ENCODE measurements at places on chromosomes 4 and X.

- DNase-seq: no peak
Measured at GRCh38 chr4:89468602-89469001, 161.0 kb upstream of the GPRIN3 start.

GRCh38 chrX:39039890-39040289, 238.6 kb downstream of the MID1IP1 start:
- DNase-seq: no peak

- no peak for DNase-seq
Measured at GRCh38 chrX:13876652-13877051, 59.8 kb upstream of the GPM6B start.

DNA sequence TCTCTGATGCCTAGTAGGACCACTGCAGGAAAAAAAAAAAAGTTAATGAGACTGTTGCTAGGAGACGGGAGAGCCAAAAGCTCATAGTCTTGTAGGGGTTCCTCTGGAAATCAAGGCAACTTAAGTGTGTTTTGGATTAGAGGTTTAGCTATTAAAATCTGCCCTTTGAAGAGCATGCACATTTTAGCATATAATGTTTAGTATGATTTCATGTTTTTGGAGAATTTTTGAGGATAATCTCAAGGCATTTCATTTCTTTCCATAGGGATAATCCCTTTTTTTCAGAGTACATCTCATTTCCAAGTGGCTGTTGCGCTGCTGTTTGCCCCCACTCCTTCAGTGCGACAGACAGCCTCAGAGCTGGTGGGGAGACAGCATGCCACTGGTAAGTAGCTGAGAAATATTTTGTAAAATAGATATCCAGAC, at the start of gene LINC00632:
Gene LINC00632 (plus strand): TSS at position 339 of the 426 bp plus-strand sequence.
- DNase-seq: no peak

GRCh38 chr4:101774807-101775206, 15.7 kb upstream of the BANK1 start:
- DNase-seq: no peak

GRCh38 chr4:107391630-107392028, 328.4 kb downstream of the PAPSS1 start:
- no peak for DNase-seq

- DNase-seq: no peak
Measured at GRCh38 chr4:7281691-7282665, 89.6 kb downstream of the SORCS2 start.

DNA sequence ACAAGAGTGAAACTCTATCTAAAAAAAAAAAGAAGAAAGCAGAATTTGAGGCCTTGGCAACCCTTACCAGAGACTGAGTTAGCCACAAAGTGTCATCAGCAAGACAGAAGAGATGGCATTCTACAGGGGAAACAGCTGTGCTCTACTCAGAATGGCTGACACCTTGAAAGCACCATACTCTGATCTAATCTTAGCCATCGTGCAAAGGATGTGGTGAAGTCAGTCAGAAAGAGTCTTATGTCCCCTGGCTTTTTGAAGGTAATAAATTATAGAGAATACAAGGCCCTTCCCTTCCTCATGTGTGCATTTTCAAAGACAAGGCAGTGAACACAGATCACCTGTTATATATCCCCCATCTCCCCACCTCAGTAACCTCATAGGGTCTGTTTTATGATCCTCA, 13.2 kb downstream of the CLNK start:
- no peak for DNase-seq

- no peak for DNase-seq
Measured at GRCh38 chr4:113179996-113180395, 130.5 kb downstream of the ANK2 start.

- no peak for DNase-seq
Measured at GRCh38 chr4:104616401-104616820, 121.7 kb upstream of the CXXC4 start.

GRCh38 chr4:184389978-184390900, 84.1 kb downstream of the IRF2 start:
- DNase-seq: no peak

DNA sequence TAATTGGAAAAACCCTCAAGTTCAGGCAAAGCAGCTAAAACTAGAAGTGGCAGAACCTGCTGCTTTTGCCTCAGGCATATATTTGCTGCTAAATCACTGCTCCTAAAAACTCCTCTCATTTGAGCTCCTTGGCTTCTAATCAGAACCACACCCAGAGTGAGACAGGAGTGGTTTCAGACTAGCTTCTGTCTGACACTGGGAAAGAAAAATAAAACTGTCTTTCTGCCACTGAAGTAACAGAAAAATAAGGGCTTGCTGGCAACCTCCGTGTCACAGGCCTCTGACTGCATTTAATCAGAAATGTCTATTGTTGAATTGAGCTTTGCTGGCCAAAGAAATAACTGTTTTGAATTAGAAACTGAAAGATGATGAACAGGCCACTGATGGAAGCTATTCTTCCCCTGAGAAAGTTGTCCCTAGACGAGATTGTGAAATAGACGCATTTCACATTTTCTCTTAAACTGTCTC, 52.1 kb upstream of the RAP2C start:
- DNase-seq: no peak

GRCh38 chr4:166414431-166414830, 541.4 kb downstream of the TLL1 start:
- no peak for DNase-seq

- no peak for DNase-seq
Measured at GRCh38 chr4:176638992-176639391, 153.7 kb downstream of the VEGFC start.

- no peak for DNase-seq
Measured at GRCh38 chr4:38964942-38965775, 67.0 kb downstream of the TMEM156 start.

GRCh38 chrX:151975228-151975593, 735 bp upstream of the GABRE start:
- no peak for DNase-seq

- DNase-seq: no peak
Measured at GRCh38 chr4:48228949-48229348, 40.7 kb downstream of the TEC start.

DNA sequence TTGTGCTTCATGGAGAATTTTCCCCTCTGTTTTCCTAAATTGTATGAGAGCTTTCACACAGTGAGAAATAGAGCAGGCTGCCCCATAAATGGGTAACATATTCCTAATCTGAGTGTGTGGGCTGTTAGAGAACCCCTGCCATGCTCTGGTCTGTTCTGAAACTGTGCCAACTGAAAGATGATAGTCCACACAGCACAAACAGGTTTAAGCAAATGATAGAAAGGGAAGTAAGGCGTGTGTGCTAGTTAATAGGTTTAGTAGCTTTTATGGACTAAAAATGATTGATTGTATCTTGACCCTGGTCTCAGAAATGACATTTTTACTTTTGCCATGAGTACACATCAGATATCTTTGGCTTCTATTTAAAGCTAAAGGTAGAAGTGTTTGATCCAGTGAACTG, 106.2 kb downstream of the PRRG1 start:
- DNase-seq: no peak

- no peak for DNase-seq
Measured at GRCh38 chr4:168995537-168996295, 14.3 kb downstream of the CBR4 start.

GRCh38 chrX:105017641-105018040, 202.9 kb downstream of the TEX13A start:
- no peak for DNase-seq

DNA sequence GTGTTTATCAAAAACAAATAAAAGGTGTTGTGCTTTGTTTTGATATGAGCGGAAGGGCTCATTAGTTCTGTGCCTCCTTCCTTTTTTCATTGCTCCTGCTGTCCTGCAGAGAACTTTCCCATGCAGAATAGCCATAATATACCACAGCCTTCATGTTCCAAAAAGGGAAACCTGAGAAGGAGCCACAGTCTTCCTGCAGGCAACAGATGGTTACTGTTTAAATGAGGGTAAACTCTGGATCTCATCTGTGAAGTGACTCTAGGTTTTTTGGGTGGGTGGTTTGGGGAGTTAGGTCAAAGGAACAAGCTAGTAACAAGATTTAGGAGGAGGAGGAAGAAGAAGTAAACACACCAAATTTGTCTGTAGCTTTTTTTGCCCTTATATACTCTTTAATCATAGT, 131.8 kb downstream of the BMPR1B start:
- no peak for DNase-seq

GRCh38 chrX:48998391-48998790, 3.7 kb downstream of the GRIPAP1 start:
- no peak for DNase-seq

DNA sequence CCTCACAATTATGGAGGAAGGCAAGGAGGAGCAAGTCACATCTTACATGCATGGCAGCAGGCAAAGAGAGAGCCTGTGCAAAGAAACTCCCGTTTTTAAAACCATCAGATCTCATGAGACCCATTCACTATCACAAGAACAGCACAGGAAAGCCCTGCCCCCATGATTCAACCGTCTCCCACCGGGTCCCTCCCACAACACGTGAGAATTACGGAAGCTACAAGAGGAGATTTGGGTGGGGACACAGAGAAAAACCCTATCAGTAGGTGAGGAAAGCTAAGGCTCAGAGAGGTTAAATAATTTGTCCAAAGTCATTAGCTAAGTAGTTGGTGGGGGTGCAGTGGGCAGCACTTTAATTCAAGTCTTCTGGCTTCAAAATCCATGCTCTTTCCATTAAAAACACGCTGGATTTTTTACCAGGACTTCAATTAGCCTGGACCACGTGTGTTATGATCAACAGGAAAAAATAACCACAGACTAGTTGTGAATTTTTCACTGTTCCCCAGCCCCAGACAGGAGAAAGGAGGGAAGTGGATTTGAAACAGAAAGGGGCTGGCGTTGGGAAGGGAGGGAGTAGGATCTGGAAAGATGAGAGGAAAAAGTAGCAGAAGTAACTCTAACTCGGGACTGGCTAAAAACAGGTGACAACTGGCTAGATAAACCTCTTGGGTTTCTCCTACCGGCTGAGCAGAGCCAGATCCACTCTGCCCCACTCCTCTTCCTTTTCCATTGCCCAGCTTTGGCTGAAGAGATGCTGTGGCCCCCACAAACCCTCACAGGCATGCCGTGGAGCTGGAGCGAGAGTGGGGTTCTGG, 986 bp downstream of the MTMR8 start:
- DNase-seq: no peak

DNA sequence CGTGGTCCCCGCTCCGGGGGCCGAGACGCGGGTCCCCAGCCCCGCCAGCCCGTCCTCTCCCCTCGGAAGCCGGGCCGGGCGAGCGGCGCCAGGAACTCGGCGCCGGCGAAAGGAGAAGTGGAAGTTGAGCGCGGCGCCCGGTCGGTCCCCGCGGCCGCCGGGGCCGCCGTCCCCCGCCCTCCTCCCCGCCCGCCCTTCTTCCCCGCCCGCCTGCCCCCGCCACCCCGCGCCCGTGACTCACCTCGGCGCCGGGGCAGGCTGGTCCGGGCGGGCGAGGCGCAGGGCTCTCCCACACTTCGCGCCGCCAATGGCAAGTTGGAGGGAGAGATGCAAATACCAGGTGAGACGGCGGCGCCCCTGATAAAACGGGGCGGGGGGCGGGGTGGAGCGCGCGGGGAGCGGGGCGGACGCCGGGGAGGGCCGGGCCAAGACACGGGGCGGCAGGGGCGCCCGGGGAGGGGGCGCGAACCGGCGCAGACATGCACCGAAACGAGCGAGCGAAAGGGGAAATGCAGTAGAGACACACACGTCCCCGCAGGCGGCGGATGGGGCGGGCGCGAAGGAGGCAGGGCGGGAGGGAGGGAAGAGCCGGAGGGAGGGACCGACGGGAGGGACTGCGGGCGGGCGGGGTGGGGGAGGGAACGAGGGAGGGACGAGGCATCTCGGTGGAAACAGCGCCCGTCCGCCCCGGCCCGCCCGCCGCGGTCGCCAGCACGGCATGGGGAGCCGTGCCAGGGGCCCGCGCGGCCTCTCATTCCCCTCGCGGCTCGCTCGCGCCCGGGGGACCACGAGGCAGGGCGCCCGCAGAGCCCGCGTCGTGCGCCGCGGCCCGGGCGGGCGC, at the start of gene ELF4:
Gene ELF4 (minus strand): TSS at position 119 of the 841 bp plus-strand sequence. CDS start 29,167 bp downstream, outside the sequence.
- DNase-seq: peak; percentile 35

GRCh38 chrX:107669261-107669660, 41.0 kb downstream of the PRPS1 start:
- DNase-seq: no peak

DNA sequence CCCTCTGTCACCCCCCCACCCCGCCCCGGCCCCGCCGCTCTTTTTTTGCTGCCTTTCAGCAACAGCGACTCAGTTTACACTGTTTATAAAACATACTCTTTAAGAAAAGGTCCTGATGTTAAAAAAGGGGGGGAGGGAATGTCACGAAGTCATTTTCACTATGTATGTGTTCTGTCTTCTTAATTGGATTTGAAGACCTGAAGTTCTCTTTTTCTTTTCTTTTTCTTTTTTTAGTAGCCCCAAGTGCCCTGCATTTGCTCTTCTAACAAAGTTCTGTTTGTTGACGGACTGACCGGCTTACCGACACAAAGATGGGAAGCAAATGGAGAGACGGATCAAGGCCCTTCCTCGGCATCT, 2.5 kb upstream of the CITED1 start:
- DNase-seq: no peak

DNA sequence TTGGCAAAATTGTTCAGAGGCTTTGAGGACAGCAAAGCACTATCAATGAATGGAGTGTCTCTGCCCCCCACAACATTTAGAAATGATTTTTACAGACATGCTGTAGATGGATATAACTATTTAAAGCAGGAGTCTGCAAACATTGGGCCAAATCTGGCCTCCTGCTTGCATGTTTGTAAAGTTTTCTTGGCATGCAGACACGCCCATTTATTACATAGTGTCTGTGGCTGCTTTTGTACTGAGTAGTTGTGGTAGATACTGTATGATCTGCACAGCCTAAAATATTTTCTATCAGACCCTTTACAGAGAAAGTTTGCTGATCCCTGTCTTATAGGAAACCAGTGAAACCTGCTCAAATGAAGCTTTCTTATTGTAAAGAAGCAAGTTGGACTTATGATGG, 45.5 kb upstream of the PHEX start:
- DNase-seq: no peak

GRCh38 chr4:110663738-110664444, 41.0 kb upstream of the PITX2 start:
- DNase-seq: no peak
